Aorta (tissue), 5 donors: ENCODE measurements at places on chromosomes 12 and 14. TPM values are rescaled to one million over a fixed set of nuclear protein-coding genes. Genes with fewer than 3 reads are reported as not detected.

GRCh38 chr14:79465651-79466050 is 745.7 kb downstream of the DIO2 start:
- no peak for DNase-seq

DNA sequence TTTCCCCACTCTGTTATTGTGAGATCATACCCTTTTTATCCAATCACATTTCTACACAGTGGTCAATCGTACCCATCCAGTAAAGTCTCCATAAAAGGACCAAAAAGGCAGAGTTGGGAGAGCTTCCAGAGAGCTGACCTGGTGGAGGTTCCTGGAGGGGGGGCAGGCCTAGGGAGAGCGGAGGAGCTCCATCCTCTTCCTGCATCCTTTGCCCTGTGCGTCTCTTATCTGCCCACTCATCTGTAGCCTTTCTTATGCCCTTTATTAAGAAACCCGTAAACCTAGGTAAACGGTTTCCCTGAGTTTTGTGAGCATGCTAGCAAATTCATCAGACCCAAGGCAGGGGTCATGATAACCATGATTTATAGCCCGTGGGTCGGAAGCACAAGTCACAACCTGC is 26.2 kb downstream of the EVL start:
- DNase-seq, result no peak

DNA sequence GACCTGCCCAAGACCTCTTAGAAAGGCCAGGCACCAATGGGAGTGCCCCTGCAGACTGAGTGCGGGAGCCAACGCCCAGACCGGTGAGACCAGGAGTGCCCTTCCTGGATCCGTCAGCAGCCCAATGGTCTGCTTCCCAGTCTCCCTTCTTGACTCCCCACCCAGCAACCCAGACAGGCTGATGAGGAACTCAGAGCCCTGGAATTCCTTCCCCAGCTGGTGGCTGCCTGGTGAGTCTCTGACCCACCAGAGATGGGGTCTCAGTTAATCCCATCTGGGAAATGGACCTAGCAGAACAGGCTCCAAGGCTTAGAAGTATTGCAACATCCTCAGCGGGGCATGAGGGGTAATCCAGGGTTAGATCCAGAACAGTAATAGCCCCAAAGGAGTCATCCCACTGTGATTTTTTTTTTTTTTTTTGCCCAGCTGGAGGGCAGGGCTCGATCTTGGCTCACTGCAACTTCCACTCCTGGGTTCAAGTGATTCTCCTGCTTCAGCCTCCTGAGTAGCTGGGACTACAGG is 1.5 kb upstream of the RASAL1 start:
- no peak for DNase-seq

DNA sequence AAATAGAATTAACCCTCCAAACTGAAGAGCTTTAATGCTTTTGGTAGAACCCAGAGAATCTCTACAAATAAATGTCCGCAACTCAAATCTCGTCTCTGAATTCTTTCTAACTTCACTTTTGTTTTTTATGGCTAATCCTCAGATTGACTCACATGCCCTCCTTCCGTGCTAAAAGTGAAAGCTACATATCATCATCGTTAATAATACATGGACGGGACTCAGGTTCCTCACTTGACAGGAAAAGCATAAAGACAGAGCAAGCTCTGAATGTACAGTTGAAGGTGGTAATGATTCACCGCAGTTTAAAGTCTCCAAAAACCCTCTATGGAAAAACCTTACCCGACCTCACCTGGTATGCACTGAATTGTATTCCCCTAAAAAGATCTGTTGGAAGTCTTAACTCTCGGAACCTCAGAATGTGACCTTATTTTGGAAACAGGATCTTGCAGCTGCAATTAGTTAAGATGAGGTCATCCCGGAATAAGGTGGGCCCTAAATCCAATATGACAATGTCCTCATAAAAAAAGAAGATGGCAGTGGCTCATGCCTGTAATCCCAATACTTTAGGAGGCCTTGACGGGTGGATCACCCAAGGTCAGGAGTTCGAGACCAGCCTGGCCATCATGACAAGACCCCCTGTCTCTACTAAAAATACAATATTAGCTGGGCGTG is 147.4 kb upstream of the FOXN3 start:
- DNase-seq, result no peak

GRCh38 chr12:113463746-113464451 is 7.8 kb downstream of the LHX5 start:
- DNase-seq, result no peak

DNA sequence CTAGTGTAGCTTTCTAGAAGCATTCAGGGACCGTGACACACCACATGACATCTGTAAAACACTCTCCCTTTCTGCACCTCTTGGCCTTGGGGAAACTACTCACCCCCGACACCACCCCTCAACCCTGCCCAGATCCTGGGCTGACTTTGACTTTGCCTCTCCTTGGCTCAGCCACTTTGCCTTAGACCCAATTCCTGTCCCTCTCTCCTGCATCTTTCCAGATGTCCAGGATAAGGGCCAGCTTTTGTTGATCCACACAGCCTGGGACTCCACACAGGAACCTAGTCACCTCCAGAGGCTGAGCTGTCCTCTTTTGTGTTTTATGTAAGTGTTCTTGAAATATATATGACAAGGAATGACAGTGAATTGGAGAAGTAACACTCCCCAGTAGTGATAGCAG is 153.7 kb upstream of the PLXNC1 start:
- DNase-seq, result no peak

DNA sequence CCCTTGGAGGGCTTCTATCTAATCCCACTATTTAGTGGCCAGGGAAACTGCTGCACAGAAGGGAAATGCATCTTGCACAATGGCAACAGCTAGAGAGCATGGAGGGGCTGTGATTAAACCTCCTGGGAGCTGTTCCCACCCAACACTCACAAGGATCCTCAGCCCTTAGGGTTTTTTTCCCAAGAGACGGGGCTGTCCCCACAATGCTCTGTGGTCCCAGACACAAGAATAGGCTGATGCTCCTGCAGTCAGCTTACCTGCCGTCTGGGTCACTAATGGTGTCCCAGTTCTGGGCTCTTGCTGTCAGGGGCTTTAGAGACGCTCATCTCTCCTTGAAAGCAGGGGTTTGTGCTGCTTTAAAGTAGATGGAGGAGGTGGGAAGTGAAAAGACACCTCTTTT is 4.6 kb downstream of the SERPINA1 start:
- DNase-seq, result no peak

- DNase-seq, result peak; percentile 94
Measured at GRCh38 chr12:65278576-65279368, at the start of gene MSRB3. MSRB3 (plus strand) TSS chr12:65278683; CDS start chr12:65308580, 29,897 bp downstream.

DNA sequence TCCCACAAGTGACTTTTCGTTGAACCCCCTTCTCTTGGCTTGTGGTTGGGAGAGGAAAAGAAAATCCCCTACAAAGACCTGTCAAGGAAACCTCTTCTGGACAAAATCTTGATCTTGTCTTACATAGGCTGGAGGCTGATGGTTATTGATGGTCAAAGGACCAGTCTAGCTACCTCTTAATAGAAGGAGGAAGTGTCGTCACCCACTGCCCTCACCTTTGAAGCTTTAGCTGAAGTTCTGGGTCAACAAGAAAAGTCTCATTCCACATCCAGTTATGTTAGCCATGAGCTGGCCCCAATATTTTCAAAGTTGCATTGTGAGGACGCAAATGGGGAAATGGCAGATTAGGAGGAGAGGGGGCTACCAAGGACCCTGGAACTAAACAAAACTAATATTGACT is 6.2 kb upstream of the KSR2 start:
- no peak for DNase-seq

- DNase-seq, result no peak
Measured at GRCh38 chr14:96576937-96577336, 74.8 kb downstream of the PAPOLA start.

DNA sequence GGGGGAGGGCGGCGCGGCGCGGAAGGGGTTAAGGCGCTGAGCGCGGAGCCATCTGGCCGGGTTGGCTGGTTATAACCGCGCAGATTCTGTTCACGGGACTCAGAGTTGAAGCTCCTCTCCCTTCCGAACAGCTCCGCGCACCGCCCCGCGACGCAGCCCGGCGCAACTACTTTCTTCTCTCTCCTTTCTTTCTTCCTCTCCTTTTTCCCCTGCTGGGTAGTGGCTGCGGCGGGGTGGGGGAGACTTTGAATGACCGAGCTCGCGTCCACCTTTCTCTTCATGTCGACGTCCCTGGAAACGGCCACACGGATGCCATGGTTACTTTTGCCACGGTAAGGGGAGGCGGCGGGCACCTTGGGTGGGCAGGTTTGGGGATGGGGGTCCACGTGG is at the start of gene NTF3:
Gene NTF3, plus strand, starts transcription at position 98 of the 390 bp plus-strand sequence. Its CDS starts 217 bp downstream, at position 315.
- DNase-seq, result peak; percentile 66

DNA sequence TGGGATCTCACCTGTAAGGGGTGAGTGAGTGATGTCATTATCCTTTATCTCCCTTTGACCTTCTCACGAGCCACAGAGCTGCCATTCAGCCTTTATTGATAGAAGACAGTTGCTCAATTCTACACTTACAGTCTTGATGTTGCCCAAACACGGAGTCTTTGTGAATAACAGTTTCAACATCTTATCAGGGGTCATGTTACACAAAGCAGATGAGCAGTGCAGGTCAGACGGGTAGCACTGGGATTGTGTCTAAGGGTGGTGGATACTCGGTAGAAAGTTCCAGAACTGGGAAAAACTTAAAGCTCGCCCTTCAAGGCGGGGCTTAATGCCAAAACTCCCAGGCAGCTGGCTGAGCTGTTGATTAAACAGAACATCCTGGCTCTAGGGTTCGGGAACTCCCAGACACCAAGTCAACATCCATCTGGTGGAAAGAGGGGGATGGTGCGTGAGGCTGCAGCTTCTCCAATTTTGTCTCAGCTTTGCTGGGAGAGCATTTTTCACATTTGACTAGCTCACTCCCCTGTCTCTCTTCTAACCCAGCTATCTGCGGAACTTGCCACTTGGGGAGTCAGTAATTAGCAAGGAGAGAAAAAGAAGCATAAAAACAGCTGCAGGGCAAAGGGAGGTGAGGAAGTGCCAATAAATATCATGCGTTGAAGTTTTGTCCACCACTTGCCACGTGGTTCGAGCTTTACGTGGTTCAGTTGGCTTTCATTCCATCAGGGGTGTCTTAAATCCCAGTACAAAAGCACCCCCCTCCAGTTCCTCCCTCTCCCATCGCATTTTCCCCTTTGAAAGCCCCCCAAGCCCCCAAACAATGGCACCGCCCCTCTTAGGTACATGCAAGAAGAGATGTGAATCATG is 31.0 kb downstream of the FOXN4 start:
- peak; percentile 54 for DNase-seq

The KICS2 gene
- 6.2 TPM for total RNA-seq

The ACRBP gene
- total RNA-seq, result 1.8 TPM

The GPR135 gene
- total RNA-seq, result 9.0 TPM
